ENCODE measurements at places on chromosomes 12 and 14.

GRCh38 chr12:27366621-27367020 is 34.0 kb downstream of the BMAL2 start:
- DNase-seq = no peak

GRCh38 chr14:55245657-55246268 is 25.5 kb upstream of the FBXO34 start:
- peak; percentile 13 for DNase-seq

DNA sequence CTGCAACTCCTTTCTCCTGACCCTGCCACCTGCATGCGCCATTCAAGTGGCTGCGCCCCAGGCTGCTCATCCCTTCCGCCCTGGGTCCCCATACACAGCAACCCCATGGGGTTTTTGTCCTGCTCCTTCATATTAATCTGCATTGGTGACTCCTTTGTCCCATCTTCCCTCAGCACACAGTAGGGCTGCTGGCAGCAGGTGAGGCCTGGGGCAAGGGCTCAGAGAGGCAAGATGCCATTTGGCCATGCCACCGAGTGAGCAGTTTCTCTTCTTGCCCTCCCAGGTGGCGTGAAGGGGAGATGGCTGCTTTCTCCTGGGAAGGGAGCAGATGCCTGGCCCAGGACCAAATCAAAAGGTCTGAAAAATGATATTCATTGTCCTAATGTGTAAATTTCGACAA is 9.1 kb downstream of the RTL1 start:
- DNase-seq = no peak

GRCh38 chr14:91351512-91351862 is 66.1 kb downstream of the CCDC88C start:
- DNase-seq = no peak

GRCh38 chr12:130480231-130480630 is 142.5 kb downstream of the PIWIL1 start:
- DNase-seq = no peak

GRCh38 chr14:89214221-89214965 is 202.6 kb downstream of the FOXN3 start:
- DNase-seq = no peak

- DNase-seq = no peak
These were observed 248.7 kb downstream of the TTC6 start for GRCh38 chr14:37843954-37844607.

- no peak for DNase-seq
These were observed 54.9 kb upstream of the GPR68 start for GRCh38 chr14:91299121-91300115.

- DNase-seq = peak; percentile 97
These were observed 224.2 kb upstream of the PWP1 start for GRCh38 chr12:107461222-107461975.

- DNase-seq = no peak
These were observed 98.6 kb downstream of the TNFAIP2 start for GRCh38 chr14:103221781-103222358.

GRCh38 chr12:100672075-100672592 is 98.7 kb downstream of the GAS2L3 start:
- DNase-seq = peak; percentile 24

DNA sequence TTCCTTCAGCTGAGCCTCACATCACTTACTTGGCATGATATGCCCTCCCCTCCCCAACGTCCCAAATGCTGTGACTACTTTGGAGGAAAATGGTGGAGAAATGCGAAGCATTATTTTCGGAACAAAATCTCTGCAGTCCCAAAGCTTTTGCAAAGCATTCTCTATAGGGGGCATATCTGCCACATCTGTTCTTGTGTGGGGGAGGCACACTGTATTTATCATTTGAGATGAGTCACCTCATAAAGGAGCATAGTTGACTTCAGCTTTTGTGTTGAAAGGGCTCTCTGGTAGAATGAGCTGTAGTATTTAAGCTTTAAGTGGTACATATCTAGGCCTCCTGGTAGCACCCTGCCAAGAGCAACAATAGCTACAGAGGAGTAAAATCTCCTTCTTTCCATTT is 447.5 kb downstream of the ADAMTS20 start:
- peak; percentile 75 for DNase-seq

DNA sequence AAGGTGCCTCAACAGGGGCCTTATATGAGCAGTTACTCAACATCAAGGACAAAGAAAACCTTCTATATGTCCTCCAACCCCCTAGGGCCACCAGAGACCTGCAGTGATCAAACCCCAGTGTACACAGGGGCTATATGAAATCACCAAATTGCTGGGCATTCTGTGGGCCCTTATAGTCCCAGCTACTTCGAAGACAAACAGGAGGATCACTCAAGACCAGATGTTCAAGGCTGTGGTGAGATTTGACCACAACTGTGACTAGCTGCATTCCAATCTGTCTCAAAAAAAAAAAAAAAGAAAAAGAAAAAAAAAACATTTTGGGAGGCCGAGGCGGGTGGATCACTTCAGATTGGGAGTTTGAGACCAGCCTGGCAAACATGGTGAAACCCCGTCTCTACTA is 51.0 kb upstream of the PRB2 start:
- peak; percentile 2 for DNase-seq

GRCh38 chr12:76471579-76471978 is 88.0 kb downstream of the OSBPL8 start:
- DNase-seq = no peak

GRCh38 chr12:113314121-113314529 is 20.8 kb downstream of the SLC8B1 start:
- no peak for DNase-seq

DNA sequence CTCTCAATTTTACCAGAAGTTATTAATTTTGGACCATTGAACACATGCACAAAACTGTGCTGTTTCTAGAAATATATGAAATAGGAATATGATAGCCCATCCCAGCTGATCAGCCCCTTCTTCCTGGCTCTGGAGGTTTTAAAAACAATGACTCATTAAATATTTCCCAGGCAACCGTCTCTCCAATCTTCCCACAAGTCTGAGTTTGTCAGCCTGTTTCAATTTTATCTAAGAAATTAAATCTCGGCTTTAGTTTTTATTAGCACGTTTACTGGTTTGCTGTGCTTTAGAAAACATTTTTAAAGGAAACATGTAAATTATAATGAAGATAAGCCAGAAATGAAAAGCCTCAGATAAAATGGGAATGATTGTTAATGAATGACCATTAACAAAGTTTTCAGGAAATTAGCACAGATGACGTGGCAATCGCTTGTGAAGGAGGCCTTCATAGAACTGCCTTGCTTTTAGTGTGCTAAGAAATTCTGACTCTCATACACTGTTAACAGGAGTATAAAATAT is 89.3 kb upstream of the RAP1B start:
- peak; percentile 88 for DNase-seq

GRCh38 chr12:14948672-14949071 is 10.3 kb upstream of the ERP27 start:
- DNase-seq = peak; percentile 78

- DNase-seq = peak; percentile 48
These were observed 841 bp downstream of the CALM1 start for GRCh38 chr14:90397425-90398314.

DNA sequence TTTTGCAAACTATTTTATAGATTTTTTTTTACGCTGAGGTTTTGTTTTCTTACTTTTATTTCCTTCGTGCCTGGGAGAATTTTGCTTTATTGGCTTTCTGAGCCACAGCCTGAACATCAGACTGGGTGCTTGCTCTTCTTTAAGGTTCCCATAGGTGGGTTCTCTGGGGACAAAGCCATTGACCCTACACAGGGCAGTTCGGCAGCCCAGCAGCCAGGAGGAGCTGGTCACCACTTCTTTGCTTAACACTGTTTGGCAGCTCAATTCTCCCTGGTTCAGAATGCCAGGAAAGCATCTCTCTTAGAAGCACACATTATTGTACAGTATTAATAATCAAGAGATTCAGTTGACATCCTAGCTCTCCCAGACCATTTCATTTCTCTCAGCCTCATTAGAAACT is 140.8 kb upstream of the NEDD1 start:
- peak; percentile 23 for DNase-seq

DNA sequence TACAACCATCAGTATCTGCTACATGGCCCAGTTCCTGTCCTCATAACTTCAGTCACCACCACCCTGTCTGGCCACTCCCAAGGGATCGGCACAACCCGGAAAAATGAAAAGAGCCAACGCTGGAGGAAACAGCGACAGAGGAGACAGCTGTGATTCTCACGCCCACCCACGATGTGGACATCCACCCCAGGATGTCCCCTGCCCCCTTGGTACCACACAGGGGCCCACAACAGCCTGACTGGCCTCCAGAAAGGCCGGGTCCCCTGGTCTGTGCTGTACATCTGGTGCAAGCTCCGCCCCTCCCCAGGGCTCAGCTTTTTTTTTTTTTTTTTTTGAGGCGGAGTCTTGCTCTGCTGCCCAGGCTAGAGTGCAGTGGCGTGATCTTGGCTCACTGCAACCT is 12.5 kb downstream of the RPS6KL1 start:
- no peak for DNase-seq

GRCh38 chr14:98897605-98898309 is 374.2 kb downstream of the BCL11B start:
- DNase-seq = no peak

DNA sequence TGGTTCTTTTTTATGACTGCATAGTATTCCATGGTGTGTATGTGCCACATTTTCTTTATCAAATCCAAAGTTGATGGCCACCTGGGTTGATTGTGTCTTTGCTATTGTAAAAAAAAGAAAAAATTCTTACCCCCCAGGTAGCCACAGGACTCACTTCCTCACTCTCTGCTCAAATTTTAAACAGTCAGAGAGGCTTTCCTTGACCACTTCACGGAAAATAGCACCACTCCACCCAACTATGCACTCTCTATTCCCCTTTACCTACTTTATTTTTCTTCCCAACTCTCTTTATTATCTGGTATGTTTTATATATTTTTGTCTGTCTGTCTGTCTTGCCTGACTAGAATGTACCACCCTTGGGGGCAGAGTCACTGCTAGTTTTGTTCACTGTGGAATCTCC is 205.3 kb downstream of the BTG1 start:
- DNase-seq = no peak

- no peak for DNase-seq
These were observed 339.8 kb downstream of the EMP1 start for GRCh38 chr12:13536219-13536910.

- no peak for DNase-seq
These were observed 2.9 kb downstream of the ATXN3 start for GRCh38 chr14:92103363-92103989.

GRCh38 chr14:105495990-105496830 is 5.2 kb downstream of the TEDC1 start:
- no peak for DNase-seq

GRCh38 chr12:55789171-55789570 is 28.4 kb downstream of the SARNP start:
- no peak for DNase-seq

GRCh38 chr12:59583003-59583712 is 12.7 kb upstream of the SLC16A7 start:
- DNase-seq = no peak

DNA sequence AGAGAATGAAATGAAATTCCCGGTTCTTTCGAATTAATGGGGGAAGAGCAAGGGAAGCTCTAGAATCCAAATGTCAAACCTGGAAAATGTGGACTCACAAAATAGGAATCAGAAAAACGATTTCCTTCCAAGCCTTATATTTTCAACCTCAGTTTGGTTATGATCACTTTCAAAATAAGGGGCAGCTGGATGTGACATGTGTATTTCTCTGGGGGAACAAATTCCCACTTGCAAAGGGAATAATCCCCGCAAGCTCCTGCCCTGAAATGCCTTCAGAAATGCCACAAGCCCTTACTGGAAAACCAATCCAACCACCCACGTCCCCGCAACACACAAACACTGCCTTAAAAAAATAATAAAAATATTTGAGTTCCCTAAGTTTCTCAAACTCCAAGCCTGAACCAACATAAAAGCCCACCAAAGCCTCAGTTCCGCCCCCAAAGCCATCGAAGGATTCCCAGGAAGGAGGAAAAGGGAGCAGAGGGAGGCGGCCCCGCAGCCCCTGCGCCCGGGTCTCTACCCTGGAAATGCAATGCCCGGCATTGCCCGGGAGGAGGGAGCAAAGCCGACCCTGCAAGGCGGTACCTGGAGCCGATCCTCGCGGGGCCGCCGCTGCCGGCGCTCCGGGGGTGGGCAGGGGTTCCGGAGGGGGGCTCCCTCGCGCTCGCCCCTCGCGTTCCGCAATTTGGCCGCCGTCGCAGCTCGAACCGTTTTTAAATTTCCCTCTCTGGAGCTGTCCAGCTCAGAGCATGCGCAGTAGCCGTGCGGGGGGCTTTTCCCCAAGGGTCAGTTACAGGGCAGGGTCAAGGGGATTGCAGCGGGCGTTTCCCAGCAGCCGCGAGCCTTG is at the start of gene FOXN4:
FOXN4 (minus strand) TSS at position 751 of the 847 bp plus-strand sequence. CDS start 963 bp downstream, outside the sequence.
- no peak for DNase-seq

GRCh38 chr12:76010732-76011458 is 20.7 kb downstream of the PHLDA1 start:
- DNase-seq = no peak

- DNase-seq = peak; percentile 61
These were observed 19.6 kb downstream of the POMT2 start for GRCh38 chr14:77301103-77301502.

- no peak for DNase-seq
These were observed 46.7 kb downstream of the DAD1 start for GRCh38 chr14:22542360-22542759.

DNA sequence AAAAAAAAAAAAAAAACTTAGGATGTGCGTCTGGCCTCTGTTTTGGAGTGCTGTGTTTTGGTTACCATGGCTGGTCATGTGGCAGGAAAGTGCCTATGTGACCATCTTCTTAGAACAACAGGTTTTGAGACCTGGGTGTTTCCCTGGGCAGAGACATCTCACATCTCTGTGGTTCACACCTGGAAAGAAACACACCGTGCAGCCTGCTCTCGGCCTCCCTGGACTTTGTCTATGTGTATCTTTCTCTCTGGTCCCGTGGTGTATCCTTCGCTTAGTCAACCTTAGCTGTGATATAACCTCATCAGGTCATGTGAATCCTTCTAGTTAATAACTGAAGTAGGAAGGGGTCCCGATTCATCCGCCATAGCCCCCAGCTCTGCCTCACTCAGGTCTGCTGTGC is 22.6 kb downstream of the ACADS start:
- DNase-seq = no peak

GRCh38 chr12:45348311-45348710 is 132.4 kb downstream of the ANO6 start:
- DNase-seq = no peak

DNA sequence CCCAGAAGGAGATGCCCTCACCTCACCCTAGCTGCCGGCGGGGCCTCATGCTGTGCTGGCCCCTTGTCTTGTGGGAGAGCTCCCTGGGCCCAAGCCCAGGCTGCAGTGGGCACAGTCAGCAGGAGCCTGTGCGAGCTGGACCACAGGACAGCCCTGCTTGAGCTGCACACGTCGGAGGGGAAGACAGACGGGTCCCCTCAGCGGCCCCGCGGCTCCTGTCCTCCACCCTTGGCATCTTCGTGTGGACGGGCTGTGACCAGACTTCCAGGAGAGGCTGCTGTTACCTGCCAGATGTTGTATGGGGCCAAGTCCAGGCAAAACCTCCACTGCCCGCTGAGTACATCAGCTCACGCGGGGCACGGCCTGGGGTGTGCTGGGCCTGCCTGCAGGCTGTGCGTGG is 9.4 kb upstream of the TEX22 start:
- DNase-seq = no peak
